Right renal pelvis (tissue), 4 donors: ENCODE measurements at places on chromosomes 2 and 18. TPM values are rescaled to one million over a fixed set of nuclear protein-coding genes. Genes with fewer than 3 reads are reported as not detected.

The GBX2 gene
- 0.68 TPM for polyA plus RNA-seq

The NMUR1 gene
- polyA plus RNA-seq = 0.98 TPM

The ABCG5 gene
- polyA plus RNA-seq = 0.46 TPM

GRCh38 chr18:69730664-69731063 lies 217.0 kb downstream of the CD226 start:
- no peak for DNase-seq

DNA sequence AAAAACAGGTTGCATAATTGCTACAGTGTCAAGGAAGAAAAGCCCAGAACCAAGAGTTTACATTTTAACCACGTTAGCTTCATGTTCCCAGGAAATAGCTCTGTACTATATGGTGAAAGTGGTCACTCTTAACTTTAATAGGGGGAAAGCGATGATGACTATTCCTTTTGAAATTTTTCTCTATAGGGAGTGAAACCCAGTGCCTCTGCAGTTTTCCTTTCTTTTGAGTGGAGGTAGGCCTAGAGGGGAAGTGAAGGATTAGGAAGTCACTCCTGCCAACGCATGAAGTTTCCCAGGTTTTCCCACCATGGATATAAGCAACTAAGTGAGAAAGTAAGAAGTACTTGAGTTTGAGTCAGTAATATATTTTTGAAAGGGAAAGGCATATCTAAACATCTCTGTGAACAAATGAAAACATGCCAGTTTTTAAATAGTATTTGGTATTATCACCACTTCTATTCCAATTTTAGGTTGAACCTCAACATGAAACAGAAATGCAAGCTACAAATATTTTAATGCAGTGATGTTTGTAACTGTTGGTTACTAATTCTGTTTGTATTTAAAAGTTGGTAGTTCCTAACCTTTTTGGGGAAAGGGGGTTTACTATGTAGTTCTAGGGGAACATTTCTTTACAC lies 91.9 kb downstream of the VRK2 start:
- no peak for DNase-seq

DNA sequence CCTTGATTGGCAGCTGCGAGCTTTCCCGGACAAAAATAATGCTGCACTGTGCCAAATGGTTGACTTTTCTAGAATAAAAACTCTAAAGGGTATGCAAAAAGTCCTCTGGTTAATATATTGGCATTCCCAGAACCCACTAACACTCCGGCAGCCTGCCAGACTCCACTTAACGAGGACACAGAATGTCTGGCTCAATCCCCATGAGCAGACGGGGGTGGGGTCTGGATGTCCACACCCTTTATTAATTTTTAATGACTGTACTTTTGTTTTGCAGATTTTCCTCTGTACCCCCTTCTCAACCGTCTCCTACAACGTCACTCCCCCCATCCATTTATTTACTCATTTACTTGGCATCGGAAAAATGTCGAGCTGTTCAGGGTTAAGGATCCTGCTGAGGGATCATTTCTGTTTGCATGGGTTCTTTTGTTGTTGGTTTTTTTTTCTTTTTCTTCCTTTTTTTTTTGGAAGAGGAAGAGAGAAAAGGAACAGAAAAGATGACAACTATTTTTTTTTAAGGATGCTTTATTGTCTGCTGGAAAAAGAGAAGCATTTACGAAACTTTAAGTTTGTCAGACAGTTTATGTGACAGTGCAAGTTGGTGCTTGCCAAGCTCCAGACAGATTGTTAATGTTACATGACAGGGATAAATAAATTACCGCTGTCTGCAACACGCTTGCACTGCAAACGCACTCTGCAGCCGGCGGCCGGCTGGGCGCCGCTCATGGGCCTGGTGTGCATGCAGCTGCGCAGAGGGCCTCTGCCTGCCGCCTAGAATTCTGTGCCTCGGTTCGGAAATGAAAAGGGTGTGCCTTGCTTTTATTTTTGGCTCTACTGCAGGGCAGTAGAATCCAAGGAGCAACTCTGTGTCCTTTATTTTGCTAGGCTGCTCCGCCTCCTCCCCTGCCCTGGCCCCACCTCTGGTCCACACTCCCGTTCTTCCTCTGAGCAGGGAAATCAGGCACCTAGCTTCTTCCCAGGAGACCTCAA lies 3.6 kb downstream of the LDLRAD4 start:
- no peak for DNase-seq
